ENCODE measurements at places on chromosomes 4 and X. TPM values are rescaled to one million over a fixed set of nuclear protein-coding genes. Genes with fewer than 3 reads are reported as not detected.

The SETD7 gene
- polyA plus RNA-seq: 70.1 TPM

- H3K36me3 ChIP-seq: no peaks in the 10 kb centered on the region
- no peak overlapping the region for H3K27ac ChIP-seq
- DNase-seq: no peak
- no peak overlapping the region for H3K4me3 ChIP-seq
- H3K27me3 ChIP-seq: no peaks in the 10 kb centered on the region
- H3K4me1 ChIP-seq: no peaks in the 10 kb centered on the region
These were observed 11.2 kb downstream of the IGFBP7 start for GRCh38 chr4:57098941-57099340.

DNA sequence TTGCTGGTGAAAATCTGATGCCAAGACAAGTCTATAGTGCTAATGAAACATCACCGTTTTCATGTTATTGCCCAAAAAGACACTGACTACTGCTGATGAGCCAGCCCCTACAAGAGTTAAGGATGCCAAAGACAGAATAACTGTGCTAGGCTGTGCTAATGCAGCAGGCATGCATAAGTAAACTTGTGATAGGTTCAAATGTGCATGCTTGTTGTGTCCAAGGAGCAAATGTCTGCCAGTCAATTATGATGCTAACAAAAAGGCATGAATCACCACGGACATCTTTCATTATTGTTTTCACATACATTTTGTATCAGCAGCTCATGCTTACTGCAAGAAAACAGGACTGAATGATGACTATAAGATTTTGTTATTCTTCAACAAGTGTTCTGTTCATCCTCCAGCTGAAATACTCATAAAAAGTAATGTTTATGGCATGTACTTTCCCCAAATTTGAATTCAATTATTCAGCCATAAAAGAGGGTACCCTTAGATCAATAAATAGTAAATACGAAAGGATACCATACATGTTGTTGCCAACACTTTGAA lies 306.9 kb upstream of the ARSJ start:
- H3K27me3 ChIP-seq: no peaks in the 10 kb centered on the region
- DNase-seq: no peak
- no peaks in the 10 kb centered on the region for H3K4me1 ChIP-seq

DNA sequence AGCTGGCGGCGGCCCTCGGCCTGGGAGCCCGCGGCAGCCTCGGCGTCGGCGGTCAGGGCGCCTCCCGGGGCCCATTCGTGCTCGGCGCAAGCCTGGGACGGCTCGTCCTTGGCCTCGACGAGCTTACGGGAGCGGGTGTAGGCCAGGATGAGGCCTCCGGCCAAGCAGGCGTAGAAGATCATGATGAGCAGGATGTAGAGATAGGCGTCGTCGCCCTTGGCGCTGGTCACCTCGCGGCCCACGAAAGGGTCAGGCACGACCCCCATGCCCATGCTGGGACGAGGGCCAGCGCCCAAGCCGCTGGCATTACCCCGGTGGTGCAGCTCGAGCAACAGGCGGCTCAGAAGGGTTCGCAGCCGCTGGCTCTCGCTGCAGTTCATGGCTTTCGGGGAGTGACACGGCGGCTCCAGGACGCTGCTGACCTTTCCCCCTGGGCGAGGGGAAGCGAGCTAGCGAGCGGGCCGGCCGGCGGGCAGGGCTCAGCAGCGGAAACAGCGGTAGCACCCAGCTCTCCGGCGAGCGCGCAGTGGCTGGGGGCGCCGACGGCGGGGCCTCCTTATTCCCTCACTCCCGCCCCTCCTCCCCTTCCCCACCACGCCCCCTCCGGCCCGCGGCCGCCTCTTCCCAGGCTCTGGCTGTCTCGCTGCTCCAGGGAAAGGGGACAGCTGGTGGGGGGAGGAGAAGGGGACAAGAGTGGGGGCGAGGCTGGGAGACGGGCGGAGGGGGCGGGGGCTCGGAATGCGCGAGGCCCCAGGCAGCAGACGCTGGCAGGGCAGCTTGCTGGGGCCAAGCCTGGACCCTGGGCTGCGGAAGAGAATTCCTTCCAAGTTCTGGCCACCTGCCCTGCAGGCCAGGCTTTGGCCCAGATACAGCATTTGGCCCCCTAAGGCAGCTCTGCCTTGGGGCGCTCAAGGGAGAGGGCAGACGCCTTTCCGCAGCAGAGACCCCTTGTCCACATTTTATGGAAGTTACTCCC lies at the start of gene KCNE5:
Gene KCNE5 (minus strand): TSS at position 532 of the 976 bp plus-strand sequence. CDS start 152 bp downstream, at position 380.
- H3K27me3 ChIP-seq: peaks cover 22% of the 10 kb centered on the region
- no peak for DNase-seq
- H3K4me3 ChIP-seq: peak within 1 kb of the TSS; percentile 34
- H3K27ac ChIP-seq: no peak within 1 kb of the TSS

DNA sequence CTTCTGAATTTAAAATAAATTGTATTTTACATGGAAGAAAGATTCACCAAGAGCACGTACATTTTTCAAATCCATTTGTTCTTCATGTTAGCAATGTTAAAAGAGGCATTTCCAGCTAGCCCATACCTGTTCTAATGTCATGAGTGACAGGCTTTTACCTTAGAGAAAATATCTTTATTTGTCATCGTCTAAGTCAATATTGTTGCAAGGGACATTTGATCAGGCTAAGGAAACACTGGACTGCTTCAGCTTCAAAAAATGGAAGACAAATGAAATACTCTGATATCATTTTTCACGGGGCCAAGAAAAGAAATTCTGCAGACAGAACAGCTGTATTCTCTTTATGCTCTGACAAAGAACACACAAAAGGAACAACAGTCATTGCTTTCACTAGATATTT lies 207.7 kb downstream of the RCHY1 start:
- no peak for DNase-seq
- no peaks in the 10 kb centered on the region for H3K4me1 ChIP-seq
- H3K36me3 ChIP-seq: no peaks in the 10 kb centered on the region
- H3K4me3 ChIP-seq: no peak overlapping the region

DNA sequence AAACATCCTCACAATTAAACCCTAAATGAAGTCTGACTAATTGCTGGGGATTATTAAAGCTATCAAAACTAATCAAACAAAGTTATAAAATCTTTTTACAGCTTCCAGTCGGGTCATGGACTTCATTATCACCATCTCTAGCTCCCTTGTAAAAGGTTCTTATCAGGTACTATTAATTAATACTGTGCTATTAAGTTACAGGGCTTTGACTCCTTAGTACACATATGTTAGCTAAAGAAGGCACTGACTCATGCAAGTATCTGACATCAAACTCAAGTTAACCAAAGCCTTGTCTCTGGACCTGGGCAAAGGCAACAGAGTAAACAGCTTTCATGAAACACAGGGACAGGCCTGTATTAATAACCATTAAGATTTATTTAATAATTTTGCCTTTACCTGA lies 7.9 kb upstream of the ADH4 start:
- DNase-seq: no peak
- no peaks in the 10 kb centered on the region for H3K27me3 ChIP-seq
- H3K27ac ChIP-seq: no peak overlapping the region
- no peaks in the 10 kb centered on the region for H3K36me3 ChIP-seq

The CT47B1 gene
- polyA plus RNA-seq: not detected

The ZAR1 gene
- not detected for polyA plus RNA-seq

- no peak for DNase-seq
- no peak overlapping the region for H3K4me3 ChIP-seq
- no peaks in the 10 kb centered on the region for H3K27me3 ChIP-seq
- H3K4me1 ChIP-seq: no peaks in the 10 kb centered on the region
These were observed 240.2 kb upstream of the GRIA3 start for GRCh38 chrX:122943918-122944317.

DNA sequence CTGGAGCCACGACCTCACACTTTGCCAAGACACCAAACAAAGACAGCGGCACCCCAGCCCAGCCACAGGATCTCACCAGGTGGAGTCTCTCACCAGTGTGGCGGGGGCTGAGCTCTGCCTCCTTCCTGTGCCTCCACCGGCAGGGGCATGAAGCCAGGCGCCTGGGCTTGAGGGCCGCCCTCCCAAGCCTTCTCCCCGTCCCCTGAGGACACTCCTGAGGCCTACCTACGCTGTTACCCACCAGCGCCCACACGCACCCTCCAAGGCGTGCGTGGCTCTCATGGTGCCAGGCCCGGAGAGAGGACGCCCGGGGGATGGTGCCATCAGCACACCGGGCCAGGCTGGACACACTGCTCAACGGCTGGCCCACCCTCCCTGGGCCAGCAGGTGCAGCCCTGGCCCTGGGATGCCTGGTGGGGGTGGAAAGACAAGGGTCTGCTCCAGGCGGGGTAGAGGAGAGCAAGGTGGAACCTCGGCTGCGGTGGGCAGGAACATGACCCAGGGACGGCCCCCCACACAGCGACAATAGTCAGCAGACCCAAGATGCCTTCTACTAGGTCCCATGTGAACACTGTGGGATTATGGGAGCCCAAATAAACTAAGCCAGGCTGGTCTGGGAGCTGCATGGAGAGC lies 22.1 kb downstream of the NELFA start:
- no peaks in the 10 kb centered on the region for H3K4me1 ChIP-seq
- H3K27ac ChIP-seq: no peak overlapping the region
- peaks cover 5% of the 10 kb centered on the region for H3K36me3 ChIP-seq
- no peak overlapping the region for H3K4me3 ChIP-seq

DNA sequence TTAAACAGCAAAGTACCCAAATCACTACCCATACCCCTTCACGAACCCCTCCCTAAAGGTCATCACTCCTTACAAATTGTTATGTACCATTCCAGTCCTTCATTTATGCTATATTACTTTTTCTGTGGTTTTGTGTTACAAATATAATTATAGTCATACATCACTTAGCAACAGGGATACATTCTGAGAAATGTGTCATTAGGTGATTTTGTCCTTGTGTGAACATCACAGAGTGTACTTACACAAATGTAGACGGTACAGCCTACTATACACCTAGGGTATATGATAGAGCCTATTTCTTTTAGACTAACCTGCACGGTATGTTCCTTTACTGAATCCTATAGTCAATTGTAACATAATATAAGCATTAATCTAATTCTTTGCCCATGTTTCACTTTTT lies 61.9 kb downstream of the ASB9 start:
- H3K4me1 ChIP-seq: no peaks in the 10 kb centered on the region
- no peak overlapping the region for H3K4me3 ChIP-seq
- DNase-seq: no peak
- H3K27ac ChIP-seq: no peak overlapping the region
- H3K36me3 ChIP-seq: no peaks in the 10 kb centered on the region

DNA sequence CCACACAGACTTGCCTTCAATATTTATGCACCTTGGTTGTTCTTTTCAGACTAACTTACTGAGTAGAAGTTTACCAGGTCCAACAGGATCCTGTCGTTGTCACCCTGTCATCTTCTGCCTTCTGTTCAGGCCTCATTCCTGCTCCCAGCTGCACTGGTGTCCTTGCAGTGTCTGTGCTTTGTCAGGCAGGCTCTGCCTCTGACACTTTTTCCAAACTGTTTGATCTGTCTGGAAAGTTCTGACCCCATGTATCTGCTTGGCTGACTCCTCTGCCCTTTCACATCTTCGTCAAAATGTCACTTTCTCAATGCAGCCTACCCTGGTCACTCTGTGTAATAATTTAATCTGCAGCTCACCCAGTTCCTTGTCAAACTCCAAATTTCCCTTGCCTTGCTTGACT lies 9.9 kb downstream of the PAGE2 start:
- H3K27me3 ChIP-seq: no peaks in the 10 kb centered on the region
- no peak for DNase-seq
- no peaks in the 10 kb centered on the region for H3K4me1 ChIP-seq
- H3K36me3 ChIP-seq: no peaks in the 10 kb centered on the region
- no peak overlapping the region for H3K4me3 ChIP-seq

All from psoas muscle (tissue), 8 donors.